CD8-positive, alpha-beta memory T cell (primary cell): ENCODE measurements at places on chromosomes 3 and 15.

DNA sequence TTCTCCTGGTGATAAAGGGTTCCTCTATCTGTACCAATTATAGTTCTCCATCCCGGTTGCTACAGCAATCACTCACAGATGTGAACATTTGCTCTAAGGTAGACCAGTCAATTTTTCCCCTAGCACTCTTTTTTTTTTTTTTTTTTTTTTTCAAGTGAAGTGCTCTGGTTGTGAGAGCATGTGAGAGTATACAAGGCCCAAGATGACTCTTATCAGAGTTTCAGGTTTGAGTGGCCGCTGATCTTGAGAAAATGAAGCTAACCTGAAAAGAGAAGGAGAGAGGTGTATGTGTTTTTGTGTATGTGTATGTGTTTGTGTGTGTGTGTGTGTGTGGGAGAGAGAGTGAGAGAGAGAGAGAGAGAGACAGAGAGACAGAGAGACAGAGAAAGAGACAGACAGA is 44.4 kb upstream of the OTOL1 start:
- no peak for DNase-seq

GRCh38 chr3:23262766-23263165 is 59.6 kb downstream of the UBE2E2 start:
- no peak for DNase-seq

DNA sequence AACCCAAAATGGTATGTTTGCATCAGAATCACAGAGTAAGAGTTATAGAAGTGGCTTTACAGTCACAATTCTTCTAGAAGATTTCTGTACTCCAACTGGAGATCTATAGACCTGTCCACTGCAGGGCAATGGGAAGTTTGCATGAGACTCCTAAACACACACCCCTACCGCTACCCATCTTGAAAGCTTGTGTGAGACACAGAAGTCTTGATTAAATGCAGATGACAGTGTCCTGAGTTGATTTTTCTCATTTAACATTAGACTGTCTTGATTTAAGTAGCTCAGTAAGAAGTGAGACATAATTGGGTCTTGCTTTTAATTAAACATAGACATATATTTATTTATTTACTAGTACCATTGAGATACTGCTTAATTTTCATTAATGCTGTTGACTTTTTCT is 54.4 kb downstream of the CD47 start:
- no peak for DNase-seq

- no peak for DNase-seq
These were observed 537 bp upstream of the SCAP start for GRCh38 chr3:47476330-47476626.

GRCh38 chr3:78761126-78761525 is 1006.7 kb downstream of the ROBO1 start:
- no peak for DNase-seq
